CD8-positive, alpha-beta memory T cell (primary cell): ENCODE measurements at places on chromosomes 2 and 18. TPM values are rescaled to one million over a fixed set of nuclear protein-coding genes. Genes with fewer than 3 reads are reported as not detected.

DNA sequence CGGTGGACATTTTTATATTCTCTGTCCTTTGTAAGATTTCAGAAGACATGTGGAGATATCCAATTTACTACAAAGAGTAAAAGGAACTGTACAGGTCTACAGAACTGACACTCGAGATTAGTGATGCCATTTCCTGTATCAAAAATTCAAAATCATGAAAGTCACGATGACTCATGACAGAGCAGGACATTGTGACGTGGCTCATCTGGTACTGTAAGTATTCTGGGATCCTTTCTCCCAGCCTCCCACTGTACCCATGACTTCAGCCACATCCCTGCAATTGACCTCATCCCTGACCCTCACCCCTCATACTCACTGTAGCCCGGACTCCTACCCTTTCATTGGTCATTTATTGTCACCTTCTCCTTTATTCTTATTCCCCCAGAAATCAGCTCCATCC is 736.5 kb downstream of the EPHA4 start:
- no peaks in the 10 kb centered on the region for H3K4me1 ChIP-seq
- H3K4me3 ChIP-seq, result no peak overlapping the region
- H3K27ac ChIP-seq, result no peak overlapping the region
- H3K27me3 ChIP-seq, result no peaks in the 10 kb centered on the region

DNA sequence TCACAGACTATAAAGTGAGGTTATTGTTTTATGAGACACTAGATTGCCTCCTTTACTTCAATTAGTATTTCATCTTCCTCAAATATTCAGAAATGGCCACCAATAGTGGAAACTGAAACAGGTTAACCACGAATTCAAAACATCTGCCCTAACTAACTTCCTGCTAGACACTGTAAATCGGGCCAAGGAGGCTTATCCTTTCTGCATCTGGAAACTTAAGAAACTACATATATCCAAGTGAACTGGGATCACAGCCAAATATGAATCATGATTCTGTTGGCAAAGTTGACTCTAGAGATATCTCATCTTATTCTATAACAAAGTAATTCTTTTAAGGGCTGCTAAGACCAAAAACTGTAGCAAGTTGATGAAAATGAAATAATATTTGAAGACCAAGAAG is 136.6 kb upstream of the ZC3H15 start:
- DNase-seq, result no peak
- H3K4me3 ChIP-seq, result no peak overlapping the region
- H3K4me1 ChIP-seq, result no peaks in the 10 kb centered on the region

GRCh38 chr2:219737270-219737691 is 109.9 kb downstream of the SLC4A3 start:
- H3K27me3 ChIP-seq, result no peaks in the 10 kb centered on the region
- H3K4me3 ChIP-seq, result no peak overlapping the region
- H3K4me1 ChIP-seq, result no peaks in the 10 kb centered on the region
- H3K27ac ChIP-seq, result no peak overlapping the region

GRCh38 chr2:8658064-8658862 is 23.6 kb upstream of the ID2 start:
- no peaks in the 10 kb centered on the region for H3K27me3 ChIP-seq
- H3K4me3 ChIP-seq, result no peak overlapping the region

GRCh38 chr2:62785216-62785615 is 79.7 kb downstream of the EHBP1 start:
- no peaks in the 10 kb centered on the region for H3K36me3 ChIP-seq

- no peaks in the 10 kb centered on the region for H3K36me3 ChIP-seq
- no peaks in the 10 kb centered on the region for H3K27me3 ChIP-seq
- DNase-seq, result no peak
- no peak overlapping the region for H3K4me3 ChIP-seq
- H3K4me1 ChIP-seq, result no peaks in the 10 kb centered on the region
Observed at GRCh38 chr18:30522288-30522929, 520.1 kb downstream of the DSC3 start.

- no peaks in the 10 kb centered on the region for H3K4me1 ChIP-seq
- no peak for DNase-seq
- H3K27me3 ChIP-seq, result no peaks in the 10 kb centered on the region
- H3K36me3 ChIP-seq, result no peaks in the 10 kb centered on the region
- H3K27ac ChIP-seq, result peak overlapping the region; percentile 83
- H3K4me3 ChIP-seq, result no peak overlapping the region
Observed at GRCh38 chr2:102064679-102065674, 73.2 kb downstream of the IL1R2 start.

DNA sequence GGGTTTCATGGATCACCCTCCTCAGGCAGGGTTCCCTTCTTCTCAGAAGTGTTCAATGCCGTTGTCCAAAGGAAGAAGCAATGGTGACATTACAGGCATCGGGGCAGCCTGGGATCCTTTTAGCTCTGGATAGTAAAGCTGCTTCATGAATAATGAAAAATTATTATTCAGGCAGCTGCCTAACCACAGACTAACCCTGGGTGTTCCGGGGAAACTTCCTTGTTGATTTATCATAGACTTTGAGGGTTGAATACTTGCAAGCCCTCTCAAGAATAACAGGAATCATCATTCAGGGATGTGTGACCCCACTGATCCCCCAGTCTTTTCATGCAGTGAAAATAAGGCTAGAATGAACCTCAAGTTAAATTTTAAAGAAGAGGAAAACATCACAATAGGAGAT is 419.4 kb downstream of the MEIS1 start:
- no peaks in the 10 kb centered on the region for H3K27me3 ChIP-seq
- H3K4me1 ChIP-seq, result no peaks in the 10 kb centered on the region
- no peak for DNase-seq

DNA sequence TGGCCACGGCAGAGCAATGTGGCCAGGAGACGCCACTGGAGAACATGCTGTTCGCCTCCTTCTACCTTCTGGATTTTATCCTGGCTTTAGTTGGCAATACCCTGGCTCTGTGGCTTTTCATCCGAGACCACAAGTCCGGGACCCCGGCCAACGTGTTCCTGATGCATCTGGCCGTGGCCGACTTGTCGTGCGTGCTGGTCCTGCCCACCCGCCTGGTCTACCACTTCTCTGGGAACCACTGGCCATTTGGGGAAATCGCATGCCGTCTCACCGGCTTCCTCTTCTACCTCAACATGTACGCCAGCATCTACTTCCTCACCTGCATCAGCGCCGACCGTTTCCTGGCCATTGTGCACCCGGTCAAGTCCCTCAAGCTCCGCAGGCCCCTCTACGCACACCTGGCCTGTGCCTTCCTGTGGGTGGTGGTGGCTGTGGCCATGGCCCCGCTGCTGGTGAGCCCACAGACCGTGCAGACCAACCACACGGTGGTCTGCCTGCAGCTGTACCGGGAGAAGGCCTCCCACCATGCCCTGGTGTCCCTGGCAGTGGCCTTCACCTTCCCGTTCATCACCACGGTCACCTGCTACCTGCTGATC is 4.9 kb downstream of the GPR17 start:
- H3K4me3 ChIP-seq, result no peak overlapping the region
- peaks cover 10% of the 10 kb centered on the region for H3K4me1 ChIP-seq
- no peaks in the 10 kb centered on the region for H3K27me3 ChIP-seq
- no peak for DNase-seq

- no peaks in the 10 kb centered on the region for H3K36me3 ChIP-seq
- no peak overlapping the region for H3K27ac ChIP-seq
- DNase-seq, result peak; percentile 20
- no peaks in the 10 kb centered on the region for H3K4me1 ChIP-seq
Observed at GRCh38 chr2:208072250-208072892, 47.0 kb upstream of the PLEKHM3 start.

DNA sequence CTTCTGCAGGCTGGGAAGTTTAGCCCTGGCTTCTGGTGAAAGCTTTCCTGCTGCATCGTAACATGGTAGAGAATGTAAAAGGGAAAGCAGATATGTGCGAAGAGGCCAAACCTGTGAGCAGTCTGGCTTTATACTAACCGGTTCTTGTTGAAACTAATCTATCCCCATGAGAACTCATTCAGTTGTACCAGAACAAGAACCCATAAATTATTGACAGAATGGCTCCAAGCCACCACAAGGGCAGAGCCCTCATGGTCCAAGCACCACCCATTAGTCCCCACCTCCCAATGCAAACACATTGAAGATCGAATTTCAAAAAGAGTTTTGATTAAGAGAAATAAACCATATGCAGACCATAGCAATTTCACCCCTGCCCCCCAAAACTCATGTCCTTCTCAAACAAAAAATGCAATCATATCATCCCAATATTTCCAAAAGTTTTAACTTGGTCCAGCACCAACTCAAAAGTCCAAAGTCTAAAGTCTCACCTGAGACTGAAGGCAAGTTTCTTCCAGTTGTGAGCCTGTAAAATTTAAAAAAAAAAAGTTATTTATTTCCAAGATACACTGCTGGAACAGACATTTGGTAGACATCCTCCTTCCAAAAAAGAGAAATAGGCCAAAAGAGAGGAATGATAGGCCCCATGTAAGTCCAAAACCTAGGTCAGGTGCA is 318.9 kb downstream of the CNTNAP5 start:
- H3K27me3 ChIP-seq, result no peaks in the 10 kb centered on the region
- H3K36me3 ChIP-seq, result no peaks in the 10 kb centered on the region
- no peak overlapping the region for H3K27ac ChIP-seq
- H3K4me3 ChIP-seq, result no peak overlapping the region

DNA sequence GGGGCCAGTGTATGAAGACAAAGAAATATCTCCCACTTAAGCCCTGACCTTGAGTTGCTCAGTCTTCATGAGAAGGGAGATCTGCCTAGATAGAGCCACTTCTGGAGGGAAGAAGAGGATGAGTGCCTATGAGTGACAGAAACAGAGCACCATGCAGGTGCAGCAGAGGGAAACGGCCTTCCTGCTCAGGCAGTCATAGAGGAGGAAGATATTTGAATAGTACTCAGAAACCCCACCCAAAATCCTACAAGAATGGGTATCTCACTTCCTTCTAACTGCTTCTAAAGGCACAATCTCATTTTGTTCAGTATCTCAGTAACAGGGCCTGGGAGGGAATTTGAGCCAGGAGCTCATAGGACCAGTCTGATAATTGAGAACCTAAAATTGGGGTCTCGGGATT is 339.3 kb downstream of the ALK start:
- H3K27ac ChIP-seq, result no peak overlapping the region
- H3K27me3 ChIP-seq, result no peaks in the 10 kb centered on the region
- no peak for DNase-seq
- no peak overlapping the region for H3K4me3 ChIP-seq
- no peaks in the 10 kb centered on the region for H3K36me3 ChIP-seq

- no peak overlapping the region for H3K4me3 ChIP-seq
- no peaks in the 10 kb centered on the region for H3K27me3 ChIP-seq
- H3K27ac ChIP-seq, result no peak overlapping the region
- no peaks in the 10 kb centered on the region for H3K36me3 ChIP-seq
- peaks cover 78% of the 10 kb centered on the region for H3K4me1 ChIP-seq
Observed at GRCh38 chr2:37653805-37654378, 17.6 kb downstream of the CDC42EP3 start.

- H3K36me3 ChIP-seq, result no peaks in the 10 kb centered on the region
- no peaks in the 10 kb centered on the region for H3K27me3 ChIP-seq
- no peak for DNase-seq
Observed at GRCh38 chr2:8225798-8226197, 456.1 kb upstream of the ID2 start.

GRCh38 chr2:192072261-192072660 is 122.5 kb downstream of the TMEFF2 start:
- peaks cover 8% of the 10 kb centered on the region for H3K4me1 ChIP-seq
- H3K27ac ChIP-seq, result no peak overlapping the region
- peak; percentile 5 for DNase-seq
- no peaks in the 10 kb centered on the region for H3K36me3 ChIP-seq
- no peak overlapping the region for H3K4me3 ChIP-seq

The IL36B gene
- not detected for total RNA-seq

The GPR75 gene
- 2.0 TPM for total RNA-seq

The OST4 gene
- 346 TPM for total RNA-seq

The FIGLA gene
- not detected for total RNA-seq

The IL1RN gene
- total RNA-seq, result 2.3 TPM
